ENCODE measurements at places on chromosomes 11 and 22.

GRCh38 chr11:110522471-110522870, 92.7 kb downstream of the FDX1 start:
- DNase-seq: no peak

- DNase-seq: no peak
Measured at GRCh38 chr11:107810875-107811274, 47.7 kb downstream of the SLC35F2 start.

GRCh38 chr11:75539459-75540334, 14.0 kb upstream of the GDPD5 start:
- DNase-seq: no peak

GRCh38 chr11:10158461-10158860, 135.6 kb downstream of the SBF2 start:
- no peak for DNase-seq

DNA sequence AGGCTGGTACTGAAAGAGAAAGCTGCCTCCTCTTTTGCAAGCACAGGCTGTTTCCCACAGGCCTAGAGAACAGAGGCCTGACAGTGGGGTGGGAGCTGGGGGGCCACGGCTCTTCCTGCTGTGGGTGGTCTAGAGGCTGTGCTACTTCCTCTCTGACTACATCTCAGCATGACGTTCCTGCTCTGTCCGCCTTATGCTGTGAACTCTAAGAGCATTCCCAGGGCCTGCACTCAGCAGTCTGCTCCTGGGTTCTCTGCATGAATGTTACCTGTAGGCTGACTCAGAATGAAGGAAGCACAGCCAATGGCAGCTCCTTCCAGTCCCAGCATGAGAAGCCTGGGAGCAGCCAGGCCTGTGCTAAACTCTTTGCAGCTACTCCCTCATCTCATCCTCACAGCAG, 534.3 kb downstream of the NTM start:
- no peak for DNase-seq

DNA sequence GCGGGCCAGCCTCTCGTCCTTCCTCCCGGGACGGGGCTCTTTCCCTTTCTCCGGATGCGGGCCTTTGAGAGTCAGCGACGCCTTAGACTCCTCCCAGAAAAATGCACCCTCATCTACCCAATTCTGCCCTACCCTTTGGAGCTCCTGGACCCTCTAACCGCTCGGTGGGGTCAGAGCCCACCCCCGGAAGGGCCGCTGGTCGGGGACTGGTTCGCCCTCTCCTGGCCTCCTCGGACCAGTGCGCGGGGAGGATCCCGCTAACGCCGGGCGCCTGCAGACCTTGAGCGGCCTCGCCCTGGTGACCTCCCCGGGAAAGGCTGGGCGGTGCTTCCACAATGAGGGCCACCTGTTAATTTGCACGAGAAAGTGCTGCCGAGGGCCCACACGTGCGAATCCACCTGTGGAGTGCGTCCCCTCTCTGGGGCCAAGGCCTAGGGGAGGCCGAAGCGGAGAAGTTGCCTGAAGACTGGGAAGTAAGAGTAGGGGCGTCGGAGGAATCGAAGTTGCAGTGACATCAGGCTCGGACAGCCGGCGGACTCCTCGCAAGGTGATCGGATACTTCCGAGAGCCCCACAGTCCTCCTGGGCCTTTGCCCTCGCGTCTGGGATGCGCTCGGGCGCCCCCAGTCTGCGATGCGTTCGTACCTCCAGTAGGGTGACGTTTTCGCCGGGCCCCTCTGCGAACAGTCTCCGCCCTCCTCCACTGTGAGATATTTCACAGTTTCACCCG, 61.5 kb downstream of the ENDOD1 start:
- peak; percentile 84 for DNase-seq

DNA sequence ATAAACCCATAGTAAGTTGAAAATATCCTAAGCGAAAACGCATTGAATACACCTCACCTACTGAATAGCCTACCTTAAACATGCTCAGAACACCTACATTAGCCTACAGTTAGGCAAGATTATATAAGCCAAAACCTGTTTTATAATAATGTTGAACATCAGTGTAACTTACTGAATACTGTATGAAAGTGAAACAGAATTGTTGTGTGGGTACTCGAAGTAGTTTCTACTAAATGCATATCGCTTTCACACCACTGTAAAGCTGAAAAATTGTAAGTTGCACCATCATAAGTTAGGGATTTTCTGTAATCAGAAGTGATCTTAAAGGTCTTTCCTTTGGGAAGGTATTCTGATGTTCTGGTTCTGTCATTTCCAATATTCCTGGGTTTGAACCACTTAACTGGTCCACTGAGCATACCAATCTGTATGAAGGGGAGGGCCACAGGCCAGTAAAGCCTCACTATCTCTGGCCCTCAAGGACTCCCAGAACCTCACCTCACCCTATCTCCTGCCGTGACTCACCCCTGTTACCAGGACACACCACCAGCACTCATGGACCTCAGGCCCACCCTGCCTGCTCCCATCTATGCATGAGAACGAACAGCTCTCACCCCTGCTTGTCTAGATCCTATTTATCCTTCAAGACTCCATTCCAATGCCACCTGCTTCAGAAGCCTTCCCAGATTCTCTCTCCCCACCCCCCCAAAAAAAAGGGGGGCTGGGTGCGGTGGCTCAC, 70.0 kb downstream of the NAT10 start:
- no peak for DNase-seq

- DNase-seq: no peak
Measured at GRCh38 chr22:40449676-40450035, 79.3 kb downstream of the SGSM3 start.
